ENCODE measurements at places on chromosomes 5 and 9.

GRCh38 chr5:178588769-178589168, 1.4 kb downstream of the COL23A1 start:
- DNase-seq: no peak

DNA sequence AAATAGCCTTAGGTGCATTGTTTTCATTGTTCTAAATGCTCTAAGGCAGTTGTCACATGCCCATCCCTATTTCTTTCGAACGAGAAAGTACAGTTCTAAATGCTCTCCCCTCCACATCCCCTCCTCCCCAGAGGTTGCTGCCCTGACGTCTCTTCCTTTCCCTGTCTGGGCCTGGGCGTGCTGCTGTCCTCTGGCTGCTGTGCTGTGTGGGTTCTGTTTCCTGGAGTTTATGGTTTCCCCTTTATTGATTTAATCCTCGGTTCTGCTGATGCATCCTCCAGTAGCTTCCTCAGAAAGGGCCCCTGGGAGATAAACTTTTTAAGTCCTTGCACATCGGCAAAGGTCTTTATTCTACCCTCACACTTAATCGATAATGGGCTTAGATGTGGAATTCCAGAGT, 48.8 kb downstream of the MVB12B start:
- no peak for DNase-seq

- DNase-seq: no peak
Measured at GRCh38 chr9:69485466-69485865, 160.5 kb downstream of the ENTREP1 start.

GRCh38 chr9:109972026-109972882, 192.3 kb downstream of the PALM2AKAP2 start:
- DNase-seq: no peak

GRCh38 chr5:78377056-78377717, 16.8 kb downstream of the SCAMP1 start:
- DNase-seq: no peak

- no peak for DNase-seq
Measured at GRCh38 chr5:114089259-114089658, 272.6 kb upstream of the KCNN2 start.

DNA sequence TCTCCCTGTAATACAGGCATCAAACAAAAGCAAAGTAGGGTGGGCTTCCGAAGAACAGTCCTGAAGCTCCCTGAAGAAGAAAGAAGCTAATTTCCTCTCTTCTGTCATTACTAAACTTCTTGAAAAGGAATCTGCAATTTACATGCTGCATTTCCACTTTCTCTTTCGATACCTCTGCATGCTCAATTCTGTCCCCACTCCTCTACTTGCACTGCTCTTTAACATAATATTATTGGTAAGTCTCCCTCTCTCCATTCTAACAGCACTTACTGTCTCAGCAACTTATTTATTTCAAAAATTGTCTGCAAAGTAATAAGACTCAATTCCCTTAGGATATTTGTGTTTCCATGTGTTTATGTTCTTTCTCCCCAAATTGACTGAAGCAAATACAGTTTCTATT, 3.9 kb upstream of the PLPP1 start:
- no peak for DNase-seq

DNA sequence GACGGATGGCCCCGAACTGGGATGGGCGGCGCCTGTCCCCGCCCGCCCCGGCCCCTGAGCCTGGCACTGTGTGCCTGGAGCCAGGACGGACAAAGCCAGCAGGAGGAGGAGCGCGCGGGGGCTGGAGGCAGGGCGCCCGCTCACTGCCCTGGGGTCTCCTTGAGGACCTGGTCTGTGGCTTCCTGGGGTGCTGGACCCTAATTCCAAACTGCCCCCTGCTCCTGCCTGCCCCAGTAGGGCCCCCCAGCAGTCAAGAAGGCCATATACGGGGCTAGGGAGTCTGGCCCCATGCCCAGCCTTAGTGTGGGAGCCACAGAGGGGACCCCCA, 29.2 kb upstream of the RXRA start:
- no peak for DNase-seq

GRCh38 chr5:108919591-108920326, 172.1 kb downstream of the FER start:
- DNase-seq: no peak

DNA sequence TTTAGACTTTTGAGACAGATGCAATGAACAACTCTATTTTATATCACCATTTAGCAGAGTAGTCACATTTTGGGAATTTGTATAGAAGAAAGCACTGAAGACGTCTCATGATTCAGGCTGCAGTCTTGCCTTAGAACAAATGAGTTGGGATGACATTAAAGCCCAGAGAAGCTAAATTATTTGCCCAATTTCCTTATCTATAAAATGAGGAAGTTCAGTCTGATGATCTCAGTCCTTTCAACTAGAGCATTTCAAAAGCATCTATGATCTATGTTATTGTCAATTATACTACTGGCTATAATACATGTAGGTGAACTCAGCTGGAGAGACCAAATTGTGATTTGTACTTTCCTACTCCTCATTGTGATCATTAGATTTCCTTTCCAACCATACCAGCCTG, 154.1 kb downstream of the OSTF1 start:
- no peak for DNase-seq

DNA sequence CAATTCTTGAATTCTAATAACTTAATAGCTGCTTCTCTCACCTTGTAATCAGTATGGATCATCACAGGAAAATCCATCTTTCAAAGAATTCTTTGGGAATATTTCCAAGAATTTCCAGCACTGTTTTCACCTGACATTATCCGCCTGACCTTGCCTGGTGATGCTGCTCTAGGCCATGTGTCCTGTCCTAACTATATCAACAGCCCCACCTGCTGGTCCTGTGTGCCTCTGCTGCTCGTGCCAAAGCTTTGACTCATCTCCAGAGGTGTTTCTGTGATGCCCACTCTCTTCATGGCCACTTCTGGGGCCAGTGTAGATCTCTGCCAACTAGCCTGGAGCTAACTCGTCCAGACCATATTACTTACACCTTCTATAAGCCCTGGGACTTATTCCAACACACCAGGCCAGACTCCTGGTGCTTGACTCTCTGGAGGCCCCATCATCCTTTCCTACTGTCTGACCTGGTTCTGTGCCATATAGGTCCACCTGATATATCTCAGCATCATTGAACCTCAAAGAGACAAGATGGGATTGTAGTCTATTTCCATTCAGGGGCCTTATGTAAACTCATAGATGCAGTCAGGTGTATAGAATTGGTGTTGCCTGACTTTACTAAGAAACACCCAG, 67.5 kb upstream of the CKMT2 start:
- DNase-seq: peak; percentile 6

GRCh38 chr5:150542933-150543445, 35.1 kb downstream of the NDST1 start:
- DNase-seq: no peak

GRCh38 chr9:26262421-26263107, 584.3 kb upstream of the TUSC1 start:
- no peak for DNase-seq

DNA sequence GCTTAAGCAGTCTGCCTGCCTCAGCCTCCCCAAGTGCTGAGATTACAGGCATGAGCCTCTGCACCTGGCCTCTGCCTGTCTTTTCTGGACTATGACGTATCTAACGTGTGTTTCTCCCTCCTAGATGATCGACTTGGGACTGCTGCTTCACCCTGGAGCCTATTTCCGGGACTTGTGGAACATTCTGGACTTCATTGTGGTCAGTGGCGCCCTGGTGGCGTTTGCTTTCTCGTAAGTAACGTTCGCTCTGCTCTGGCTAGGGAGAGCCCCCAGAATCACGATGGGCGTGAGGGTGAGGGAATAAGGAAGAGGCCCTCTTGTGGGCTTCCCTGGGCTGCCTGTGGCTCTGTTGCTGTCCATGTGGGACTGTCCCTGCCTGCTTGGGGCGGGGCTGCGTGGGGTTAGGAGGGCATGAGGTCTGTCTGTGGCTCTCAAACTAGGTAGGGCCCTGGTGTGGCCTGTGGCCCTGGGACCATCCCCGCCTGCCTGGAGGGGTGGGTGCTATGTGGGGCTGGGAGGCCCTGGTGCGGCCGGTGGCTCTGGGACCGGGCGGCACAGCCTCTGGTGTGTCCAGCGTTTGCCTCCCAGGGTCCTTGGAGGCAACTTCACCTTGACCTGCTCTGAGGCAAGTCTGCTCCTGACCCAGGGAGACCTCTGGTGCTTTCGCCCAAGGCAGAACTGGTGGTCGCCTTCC, 171.7 kb downstream of the CACNA1B start:
- DNase-seq: no peak

DNA sequence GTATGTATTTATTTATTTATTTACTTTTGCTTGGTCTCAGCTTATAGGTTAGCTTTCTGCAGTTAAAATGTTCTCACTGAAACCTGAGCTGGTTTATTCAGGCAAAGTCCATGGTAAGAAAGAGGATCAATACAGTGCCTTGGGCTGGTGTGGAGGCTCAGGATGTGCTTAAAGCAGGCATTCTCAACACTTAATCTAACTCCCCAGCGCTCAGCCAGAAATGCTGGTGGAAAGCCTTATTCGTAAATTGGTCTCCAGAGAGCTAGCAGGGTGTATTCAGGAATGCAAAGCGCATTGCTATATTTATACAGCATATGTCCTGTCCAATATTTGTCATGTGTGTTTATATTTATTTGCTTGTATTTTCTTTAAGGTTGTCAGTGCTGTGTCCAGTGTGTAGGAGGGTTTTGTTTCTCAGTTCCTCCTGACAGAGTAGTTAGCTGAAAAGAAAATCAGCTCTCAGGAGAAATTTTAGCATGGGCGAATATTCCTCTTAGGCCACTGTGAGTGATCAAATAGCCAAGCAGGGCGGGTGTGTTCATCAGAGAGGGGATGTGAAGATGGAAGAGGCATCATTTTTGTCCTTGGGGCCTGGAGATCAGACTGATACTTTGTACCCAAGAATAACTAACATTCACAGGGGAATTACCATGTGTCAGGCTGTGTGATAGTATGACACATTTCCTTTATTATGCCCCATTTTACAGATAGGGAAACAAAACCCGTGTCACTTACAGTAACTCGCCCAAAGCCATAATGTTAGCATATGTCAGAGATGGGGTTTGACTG, 65.8 kb downstream of the DOCK2 start:
- DNase-seq: no peak

- DNase-seq: no peak
Measured at GRCh38 chr5:39808656-39809055, 383.9 kb upstream of the DAB2 start.

DNA sequence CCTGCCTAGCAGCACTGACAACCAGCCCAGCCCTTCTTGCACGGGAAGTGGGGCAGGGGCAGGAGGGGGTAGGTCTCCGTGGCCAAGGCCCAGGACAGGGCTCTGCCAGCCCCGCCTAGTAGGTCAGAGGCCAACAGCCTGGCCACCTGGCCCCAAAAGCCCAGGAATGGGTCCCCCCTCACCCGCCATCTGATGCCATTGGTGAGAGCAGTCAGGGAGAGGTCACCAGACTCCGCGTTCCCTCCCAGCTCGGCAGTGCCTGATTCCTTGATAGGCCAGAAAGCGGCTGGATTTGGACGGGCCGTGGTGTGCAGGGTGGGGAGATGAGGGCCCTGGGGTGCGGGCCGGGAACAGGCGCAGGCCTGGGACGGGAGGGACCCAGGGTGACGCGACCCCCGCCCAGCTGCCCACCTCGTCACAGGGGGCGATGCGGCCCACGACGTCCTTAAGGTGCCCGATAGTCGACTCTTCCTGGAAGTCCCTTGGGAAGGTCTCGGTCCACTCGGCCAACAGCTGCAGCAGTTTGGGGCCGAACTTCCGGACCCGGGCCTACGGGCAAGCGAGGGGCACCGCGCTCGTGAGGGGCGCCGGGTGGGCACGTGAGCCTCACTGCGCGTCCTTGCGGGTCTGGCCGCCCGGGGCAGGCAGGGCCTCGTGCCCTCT, 64.5 kb upstream of the RNF130 start:
- DNase-seq: no peak

DNA sequence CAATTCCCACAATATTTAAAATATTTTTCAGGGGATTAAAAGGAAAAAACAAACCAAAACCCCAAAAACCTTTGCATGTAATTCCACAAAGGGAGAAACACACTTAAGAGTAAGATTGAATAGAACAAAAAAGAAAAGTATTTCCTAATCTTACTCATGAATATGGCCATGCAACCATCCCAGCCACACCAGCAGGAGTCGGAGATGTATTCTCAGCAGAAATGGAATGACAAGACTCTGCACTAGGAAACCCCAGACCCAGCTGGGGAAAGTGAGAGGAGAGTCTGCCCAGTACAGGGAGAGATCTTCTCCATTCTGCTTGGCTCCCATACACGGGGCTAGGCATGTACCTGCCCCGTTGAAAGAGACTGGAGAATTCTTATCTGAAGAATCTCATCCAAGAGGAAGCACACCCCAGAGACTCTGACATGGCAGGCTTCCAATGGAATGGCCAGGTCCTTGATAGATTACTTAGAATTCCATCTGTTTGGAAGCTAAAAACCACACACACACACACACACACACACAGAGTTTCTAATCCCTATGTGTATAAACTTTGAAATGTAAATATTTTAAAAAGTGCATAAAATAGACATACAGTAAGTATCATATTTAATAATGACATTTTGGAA, 118.8 kb downstream of the GADD45G start:
- DNase-seq: no peak

- DNase-seq: no peak
Measured at GRCh38 chr9:137198051-137198901, 2.3 kb downstream of the TPRN start.

- DNase-seq: no peak
Measured at GRCh38 chr9:134344800-134345310, 18.6 kb downstream of the RXRA start.

- DNase-seq: peak; percentile 36
Measured at GRCh38 chr9:105157171-105157583, 87.3 kb upstream of the SLC44A1 start.

DNA sequence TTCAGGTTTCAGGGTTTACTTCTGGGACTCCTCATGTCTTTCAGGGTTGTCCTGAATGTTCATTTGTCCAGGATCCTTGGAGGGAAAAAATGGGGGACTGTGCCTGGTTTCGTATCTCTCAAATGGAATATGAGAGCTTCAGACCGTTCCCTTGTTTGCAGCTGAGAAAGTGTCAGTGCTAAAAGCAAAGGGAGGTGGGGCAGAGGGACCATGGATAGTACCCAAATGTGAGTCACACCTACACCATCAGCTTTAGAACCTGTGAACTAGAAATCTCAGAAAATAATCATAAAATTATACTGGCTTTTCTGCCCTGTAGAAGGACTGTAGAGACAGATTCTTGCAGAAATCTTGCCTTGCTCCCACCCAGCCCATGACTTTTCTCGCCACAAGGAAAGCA, 84.3 kb upstream of the TAF11L2 start:
- no peak for DNase-seq

GRCh38 chr5:107630184-107630583, 40.6 kb downstream of the EFNA5 start:
- DNase-seq: no peak

GRCh38 chr5:149733129-149733900, 3.2 kb downstream of the PPARGC1B start:
- no peak for DNase-seq

GRCh38 chr9:101366038-101366756, 18.6 kb downstream of the BAAT start:
- DNase-seq: no peak

DNA sequence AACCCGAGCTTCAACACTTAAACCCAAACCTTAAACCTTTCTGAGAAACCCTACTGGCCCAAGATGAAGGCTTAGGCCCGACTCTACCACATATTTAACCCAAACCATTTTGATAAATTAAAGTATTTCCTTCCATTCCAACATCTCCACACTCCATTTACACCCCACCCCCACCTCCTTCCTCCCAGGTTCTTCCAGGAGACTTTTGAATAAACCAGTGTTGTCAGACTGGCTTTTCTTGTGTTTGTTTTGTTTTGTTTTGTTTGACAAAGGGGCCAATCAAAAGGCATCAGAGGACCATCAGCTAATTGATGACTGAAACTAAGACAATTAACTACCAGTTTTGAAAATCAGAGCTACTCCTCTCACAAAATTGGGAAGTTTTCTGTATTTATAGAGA, 4.6 kb upstream of the ZNF608 start:
- no peak for DNase-seq

GRCh38 chr5:35820735-35821134, 36.0 kb upstream of the IL7R start:
- no peak for DNase-seq
